ENCODE measurements at places on chromosomes 5 and 9.

DNA sequence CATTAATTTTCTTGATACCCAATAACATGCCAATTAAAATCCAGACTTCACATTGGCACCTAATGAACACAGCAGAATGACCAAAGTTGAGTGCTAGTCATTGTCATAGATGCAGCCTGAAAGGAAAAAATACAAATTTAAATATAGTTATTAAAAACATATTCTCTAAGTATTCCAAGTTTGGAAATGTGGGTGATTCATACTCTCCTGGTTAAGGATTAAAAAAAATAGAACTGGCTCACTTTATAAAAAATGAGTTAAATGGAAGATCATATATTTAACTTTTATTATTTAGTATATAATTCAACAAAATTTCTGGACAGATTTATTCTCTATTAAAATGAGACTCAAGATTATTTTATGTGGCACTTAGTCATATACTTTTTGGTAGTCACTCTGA is 33.2 kb upstream of the RICTOR start:
- no peak for DNase-seq

GRCh38 chr5:170479484-170479883 is 24.3 kb upstream of the KCNIP1 start:
- no peak for DNase-seq

GRCh38 chr9:31799953-31800609 is 584.4 kb upstream of the ACO1 start:
- DNase-seq, result peak; percentile 20

DNA sequence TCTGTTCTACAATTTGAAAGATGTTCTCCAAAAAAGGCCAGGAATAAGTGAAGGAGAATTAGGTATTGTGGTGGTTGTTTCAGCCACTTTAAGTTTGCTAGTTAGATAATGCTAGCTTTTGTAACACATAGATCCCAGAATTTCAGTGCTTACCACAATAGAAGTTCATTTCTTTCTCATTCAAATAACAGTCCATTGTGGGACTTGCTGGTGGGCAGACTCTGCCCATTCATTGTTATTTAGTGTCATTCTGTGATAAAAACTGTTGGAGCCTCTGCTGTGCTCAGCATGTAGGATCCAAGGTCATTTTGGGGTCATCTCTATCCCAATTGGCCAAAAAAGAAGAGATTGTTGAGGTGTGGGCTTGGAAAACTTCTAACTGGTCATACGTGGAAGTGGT is 106.8 kb downstream of the CCDC192 start:
- DNase-seq, result no peak

DNA sequence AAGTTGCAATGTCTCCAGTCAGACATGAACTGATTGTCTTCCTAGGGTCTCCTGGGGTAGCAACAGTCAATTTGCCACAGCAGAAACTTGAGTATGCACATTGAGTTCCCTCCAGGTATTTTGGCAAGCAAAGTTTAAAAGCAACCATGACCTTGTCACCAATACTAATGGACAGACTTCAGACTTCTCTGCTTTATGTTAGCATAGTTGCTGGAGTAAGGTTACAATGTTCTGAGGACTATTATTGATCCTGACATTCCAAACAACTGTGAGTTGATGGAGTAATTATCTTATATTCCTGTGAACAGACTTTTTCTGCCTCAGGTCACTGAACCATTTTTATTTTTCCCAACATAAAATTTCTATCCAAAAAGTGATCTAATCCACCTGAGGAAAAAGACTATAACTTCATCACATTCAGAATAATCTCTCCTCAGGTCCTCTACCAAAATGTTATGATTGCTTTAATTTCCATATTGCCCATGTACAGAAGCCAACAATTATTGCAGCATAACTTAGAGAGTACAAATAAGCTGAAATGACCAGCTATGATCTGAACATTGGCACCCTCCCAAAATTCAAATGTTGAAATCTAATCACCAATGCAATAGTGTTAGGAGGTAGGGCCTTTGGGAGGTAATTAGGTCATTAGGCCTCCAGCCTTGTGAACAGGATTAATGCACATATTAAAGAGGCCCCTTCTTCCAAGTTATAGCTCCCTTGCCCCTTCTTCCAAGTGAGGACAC is 228.3 kb downstream of the PDE4D start:
- DNase-seq, result no peak

- DNase-seq, result no peak
Observed at GRCh38 chr5:3852161-3852916, 256.7 kb downstream of the IRX1 start.

GRCh38 chr5:11152368-11152767 is 391.3 kb upstream of the DAP start:
- DNase-seq, result no peak

DNA sequence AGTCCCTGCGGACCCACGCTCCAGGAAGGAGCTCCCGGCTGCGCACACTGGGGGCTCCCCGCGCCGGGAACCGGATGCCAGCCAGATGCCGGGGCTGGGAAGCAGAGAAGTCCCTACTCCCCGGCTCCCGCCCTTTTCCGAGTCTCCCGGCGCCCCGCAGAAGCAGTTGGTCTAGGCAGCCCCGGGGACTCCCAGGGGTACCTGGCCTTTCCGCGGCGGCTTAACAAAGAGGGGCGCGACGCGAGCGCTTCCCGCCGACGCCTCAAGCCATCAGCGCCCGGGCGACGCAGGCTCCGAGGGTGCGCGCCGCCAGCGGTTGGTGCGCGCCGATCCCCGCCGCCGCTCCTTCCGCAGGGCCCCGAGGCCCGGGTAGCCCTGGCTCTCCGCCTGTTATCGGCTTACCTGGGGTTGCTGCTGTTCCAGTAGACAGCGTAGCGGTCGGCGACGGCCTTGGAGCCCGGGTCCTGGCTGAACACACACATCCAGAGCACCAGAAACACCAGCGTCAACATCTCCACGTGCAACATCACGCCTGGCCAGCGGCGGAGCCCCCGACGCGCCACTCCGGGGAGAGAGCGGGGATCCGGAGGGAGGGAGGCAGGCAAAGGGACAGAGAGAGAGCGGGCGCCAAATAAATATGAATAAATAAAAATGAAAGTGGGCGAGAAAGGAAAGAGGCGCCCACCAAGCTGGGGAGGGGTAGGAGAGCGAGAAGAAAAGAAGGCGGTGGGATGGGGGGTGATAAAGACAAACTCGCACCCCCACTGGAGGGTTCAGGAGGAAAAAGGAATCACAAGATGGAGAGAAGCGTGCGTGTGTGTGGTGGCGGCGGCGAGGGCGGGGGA is 428 bp downstream of the EFNA5 start:
- no peak for DNase-seq

Data from astrocyte of the cerebellum (primary cell).